T-helper 1 cell (primary cell): ENCODE measurements at places on chromosomes 2 and 18.
A peak's percentile ranks its signal among the peaks of the same experiment; 100 is the strongest.

GRCh38 chr2:217195658-217196446 lies 336.0 kb upstream of the TNP1 start:
- DNase-seq: no peak

DNA sequence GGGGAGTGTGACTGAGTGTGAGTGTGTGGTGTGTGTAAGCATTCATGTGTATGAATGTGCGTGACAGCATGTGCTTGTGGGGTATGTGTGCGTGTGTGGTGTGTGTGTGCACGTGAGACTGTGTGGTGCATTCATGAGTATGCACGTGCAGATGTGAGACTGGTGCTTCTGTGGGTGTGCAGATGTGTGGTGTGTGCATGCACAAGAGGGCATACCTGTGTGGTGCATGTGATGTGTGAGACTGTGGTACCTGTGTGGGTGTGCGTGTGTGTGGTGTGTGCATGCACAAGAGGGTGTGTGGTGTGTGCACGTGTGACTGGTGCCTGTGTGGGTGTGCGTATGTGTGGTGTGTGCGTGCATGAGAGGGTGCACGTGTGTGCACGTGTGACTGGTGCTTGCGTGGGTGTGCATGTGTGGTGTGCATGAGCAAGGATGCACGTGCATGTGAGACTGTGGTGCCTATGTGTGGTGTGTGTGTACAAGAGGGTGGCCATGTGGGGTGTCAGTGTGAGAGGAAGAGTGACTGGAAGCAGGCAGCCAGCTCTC lies 213.3 kb downstream of the TWIST2 start:
- no peak for DNase-seq

GRCh38 chr2:6080932-6081753 lies 389.0 kb downstream of the SOX11 start:
- no peak for DNase-seq

GRCh38 chr2:25566694-25567093 lies 106.7 kb downstream of the DTNB start:
- DNase-seq: no peak

- DNase-seq: no peak
These were observed 232.7 kb downstream of the ALPK2 start for GRCh38 chr18:58396144-58396543.

DNA sequence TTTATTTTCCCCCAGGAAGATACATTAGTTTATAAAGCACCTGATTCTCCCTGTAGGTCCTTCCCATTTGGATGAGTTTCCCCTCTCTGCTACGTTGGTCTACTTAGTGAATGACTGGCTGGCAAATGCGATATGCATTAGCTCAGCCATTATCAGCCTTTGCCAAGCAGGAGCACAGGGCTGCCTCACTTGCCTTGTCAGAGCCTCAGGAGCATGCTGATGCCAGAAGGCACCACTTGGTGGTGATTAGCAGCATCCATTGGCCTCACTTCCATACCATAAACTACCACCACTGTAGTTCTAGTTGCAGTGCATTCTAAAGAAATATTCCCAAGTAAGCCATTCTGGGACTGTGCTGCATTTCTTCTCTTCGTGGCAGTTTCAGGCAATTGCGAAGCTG lies 442.8 kb upstream of the CHST9 start:
- DNase-seq: no peak

GRCh38 chr2:127037476-127037875 lies 69.5 kb downstream of the BIN1 start:
- no peak for DNase-seq

- no peak for DNase-seq
These were observed 16.4 kb upstream of the TMEM247 start for GRCh38 chr2:46462936-46463335.

- DNase-seq: peak; percentile 94
These were observed at the start of gene DUSP2 for GRCh38 chr2:96145036-96145847. Gene DUSP2 (minus strand): TSS chr2:96145440. CDS start chr2:96145354, 86 bp downstream.

GRCh38 chr2:127051116-127052056 lies 55.6 kb downstream of the BIN1 start:
- no peak for DNase-seq

GRCh38 chr2:80252294-80252986 lies 52.1 kb downstream of the LRRTM1 start:
- DNase-seq: no peak

DNA sequence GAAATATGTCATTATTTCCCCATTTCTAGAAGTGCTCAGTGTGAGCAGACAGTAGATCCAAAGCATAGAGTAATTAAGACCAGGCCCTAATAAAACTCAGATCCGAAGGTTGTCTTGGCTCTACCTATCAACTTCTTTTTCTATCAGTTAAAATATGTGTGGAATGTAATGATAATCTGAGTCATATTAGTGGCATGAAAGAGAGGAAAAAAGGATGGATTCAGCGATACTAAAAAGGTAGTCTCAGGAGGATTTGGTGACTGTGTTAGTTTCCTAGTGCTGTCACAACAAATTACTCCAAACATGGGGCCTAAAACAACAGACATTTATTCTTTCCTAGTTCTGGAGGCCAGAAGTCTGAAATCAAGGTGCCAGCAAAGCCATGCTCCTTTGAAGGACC lies 103.7 kb upstream of the NABP1 start:
- DNase-seq: no peak

- no peak for DNase-seq
These were observed 16.2 kb upstream of the ESPNL start for GRCh38 chr2:238083919-238084318.

- peak; percentile 12 for DNase-seq
These were observed 77.3 kb upstream of the PHLPP1 start for GRCh38 chr18:62637807-62638687.

DNA sequence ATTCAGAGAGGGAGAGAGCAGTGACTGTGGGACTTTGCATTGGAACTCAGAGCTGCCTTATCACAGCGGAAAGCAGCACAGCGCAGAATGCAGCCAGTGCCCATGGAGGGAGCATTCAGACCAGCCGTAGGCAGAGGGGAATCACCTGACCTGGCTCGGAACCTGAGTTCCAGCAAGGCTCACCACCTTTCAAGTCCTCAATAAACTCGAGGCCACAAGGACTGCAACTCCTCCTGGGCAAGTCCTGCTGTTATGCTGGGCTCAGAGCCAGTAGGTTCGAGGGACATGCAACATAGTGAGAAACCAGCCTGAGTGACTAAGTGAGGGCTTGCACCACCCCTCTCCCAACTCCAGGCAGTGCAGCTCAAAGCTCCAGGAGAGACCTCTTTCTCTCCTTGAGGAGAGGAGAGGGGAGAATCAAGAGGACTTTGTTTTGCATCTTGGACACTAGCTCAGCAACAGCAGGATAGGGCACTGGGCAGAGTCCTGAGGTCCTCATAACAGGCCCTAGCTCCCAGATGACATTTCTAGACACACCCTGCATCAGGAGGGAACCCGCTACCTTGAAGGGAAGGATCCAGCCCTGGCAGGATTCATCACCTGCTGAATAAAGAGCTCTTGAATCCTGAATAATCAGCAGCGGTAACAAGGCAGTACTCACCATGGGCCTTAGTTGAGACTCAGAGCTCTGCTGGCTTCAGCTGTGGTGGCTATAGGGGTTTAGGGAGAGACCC lies 136.8 kb upstream of the OTOS start:
- no peak for DNase-seq

DNA sequence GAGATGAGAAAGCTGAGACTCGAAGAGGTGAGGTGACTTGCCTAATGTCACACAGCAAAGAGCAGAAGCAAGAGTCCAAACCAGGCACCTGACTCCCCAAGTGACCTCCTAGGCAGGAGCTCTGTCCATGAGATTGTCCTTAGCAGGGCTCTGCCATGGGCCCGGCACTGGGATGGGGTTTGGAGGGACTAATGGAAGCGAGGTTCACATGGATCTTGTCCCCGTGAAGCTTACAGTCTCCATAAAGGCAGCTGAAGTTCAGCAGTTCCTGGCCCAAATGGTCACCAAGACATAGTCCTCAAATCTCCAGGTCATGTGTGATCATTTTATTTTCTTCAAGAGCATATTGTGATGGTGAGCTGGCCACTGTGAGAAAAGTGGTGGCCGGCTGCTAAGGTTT lies 57.0 kb upstream of the AFF3 start:
- no peak for DNase-seq

DNA sequence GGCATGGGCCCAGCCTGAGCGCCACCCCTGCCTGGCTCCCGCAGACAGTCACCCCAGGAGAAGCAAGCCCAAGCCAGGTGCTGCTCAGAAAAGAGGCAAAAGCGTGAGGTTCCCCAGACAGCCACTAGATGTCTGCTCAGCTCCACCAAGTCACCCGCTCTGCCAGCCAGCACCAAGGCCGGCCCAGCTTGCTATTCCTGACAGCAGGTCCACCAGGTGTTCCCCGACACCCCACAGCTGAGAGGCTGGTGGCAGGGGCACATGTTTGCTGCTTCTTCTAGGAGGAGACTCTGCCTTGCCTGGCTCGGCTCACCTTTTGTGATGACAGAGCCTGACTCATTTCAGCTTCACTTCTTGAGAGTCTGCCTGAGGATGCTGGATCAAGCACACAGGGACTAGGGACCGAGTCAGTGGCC lies 206.7 kb downstream of the MGAT5 start:
- no peak for DNase-seq

DNA sequence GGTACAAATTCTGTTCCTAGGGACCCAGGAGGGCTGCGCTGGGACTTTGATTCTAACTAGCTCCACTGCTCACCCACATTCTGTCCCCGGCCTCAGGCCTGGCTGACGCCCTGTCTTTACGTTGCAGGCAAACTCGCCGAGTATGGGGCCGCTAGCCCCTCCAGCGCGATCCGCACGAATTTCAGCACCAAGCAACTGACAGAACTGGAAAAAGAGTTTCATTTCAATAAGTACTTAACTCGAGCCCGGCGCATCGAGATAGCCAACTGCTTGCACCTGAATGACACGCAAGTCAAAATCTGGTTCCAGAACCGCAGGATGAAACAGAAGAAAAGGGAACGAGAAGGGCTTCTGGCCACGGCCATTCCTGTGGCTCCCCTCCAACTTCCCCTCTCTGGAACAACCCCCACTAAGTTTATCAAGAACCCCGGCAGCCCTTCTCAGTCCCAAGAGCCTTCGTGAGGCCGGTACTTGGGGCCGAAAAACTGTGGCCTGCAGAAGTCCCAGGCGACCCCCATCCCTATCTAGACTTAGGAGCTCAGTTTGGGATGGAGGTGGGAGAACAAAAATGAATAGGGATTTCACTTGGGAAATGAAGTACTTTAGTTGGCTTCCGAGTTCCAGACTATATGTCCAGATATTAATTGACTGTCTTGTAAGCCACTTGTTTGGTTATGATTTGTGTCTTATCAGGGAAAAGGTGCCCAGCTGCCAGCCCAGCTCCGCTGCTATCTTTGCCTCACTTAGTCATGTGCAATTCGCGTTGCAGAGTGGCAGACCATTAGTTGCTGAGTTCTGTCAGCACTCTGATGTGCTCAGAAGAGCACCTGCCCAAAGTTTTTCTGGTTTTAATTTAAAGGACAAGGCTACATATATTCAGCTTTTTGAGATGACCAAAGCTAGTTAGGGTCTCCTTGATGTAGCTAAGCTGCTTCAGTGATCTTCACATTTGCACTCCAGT lies 1.5 kb downstream of the HOXD1 start:
- DNase-seq: no peak

GRCh38 chr2:14872779-14873325 lies 240.3 kb downstream of the LRATD1 start:
- DNase-seq: no peak

DNA sequence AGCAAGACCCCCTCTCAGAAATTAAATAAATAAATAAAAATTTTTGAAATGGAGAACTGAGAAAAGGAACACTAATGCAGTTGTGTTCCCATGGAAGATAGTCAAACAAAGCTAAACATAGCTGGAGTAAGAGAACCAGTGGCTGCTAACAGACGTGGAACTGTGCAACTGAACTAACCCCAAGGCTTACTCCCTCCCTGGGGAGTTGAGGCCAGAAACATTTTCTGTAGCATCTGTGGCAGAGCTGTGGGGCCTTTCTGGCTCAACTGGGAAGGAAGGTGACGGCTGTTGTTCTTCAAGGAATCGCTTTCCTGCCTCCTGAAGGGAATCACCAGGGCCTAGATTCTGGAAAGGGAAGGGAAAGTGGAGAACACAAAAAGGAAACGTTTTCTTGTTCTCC lies 53.9 kb upstream of the B3GNT2 start:
- no peak for DNase-seq

- no peak for DNase-seq
These were observed 477.3 kb downstream of the LPIN1 start for GRCh38 chr2:12223732-12224131.

DNA sequence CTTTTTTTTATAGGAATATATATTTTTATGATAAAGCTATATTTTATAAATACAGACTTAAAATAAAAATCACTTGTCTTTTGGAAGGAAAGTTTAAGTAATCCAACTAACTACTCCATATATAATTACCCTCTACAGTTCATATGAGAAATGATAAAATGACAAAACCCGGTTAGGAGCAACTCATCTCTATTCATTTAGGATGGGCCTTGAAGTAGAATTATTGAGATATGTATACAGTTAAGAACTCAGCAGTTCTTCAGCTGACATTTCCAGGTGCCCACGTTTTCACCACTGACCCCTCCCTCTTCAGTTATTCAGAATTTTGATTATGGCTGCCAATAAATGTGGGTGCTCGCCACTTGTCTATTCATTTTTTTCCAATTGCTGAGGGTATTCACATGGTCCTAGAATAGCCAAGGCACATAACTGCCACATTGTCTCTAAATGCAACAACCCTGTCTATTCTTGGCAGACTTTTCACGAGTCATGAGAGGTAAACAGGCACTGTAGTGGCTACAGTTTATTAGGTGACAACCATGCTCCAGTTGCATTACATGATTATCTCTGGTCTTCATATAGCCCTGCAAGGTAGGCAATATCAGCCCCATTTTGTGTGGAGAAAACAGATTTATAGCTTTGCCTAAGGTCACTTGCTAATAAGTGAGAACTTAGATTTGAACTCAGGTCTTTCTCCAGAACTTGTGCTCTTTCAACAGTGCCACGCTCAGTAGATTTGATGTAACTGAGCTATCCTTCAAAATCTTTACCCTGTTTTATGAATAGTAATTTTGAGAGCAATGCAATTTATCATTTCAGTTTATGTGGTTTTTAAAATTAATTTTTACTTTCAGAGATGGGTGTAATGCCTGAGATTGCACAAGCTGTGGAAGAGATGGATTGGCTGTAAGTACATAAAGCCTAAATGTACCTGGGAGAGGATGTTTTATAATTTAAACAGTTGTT lies 2.9 kb downstream of the DDX1 start:
- no peak for DNase-seq

DNA sequence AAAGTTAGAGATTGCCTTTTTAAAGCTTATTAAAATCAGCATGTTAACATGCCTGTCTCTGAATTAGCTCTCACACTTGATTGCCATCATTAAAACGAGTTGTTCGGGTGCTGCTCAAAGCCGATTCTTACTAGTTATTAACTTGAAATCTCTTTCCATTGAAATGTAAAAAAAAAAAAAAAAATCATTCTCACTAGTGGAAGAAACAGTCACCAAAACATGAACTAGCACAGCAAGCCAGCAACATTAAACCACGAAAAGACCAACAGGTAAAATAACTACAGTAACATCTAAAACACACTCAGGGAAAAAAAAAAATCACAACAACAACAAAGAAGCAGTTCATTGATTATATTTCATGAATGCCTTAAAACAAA lies 264.5 kb downstream of the MEIS1 start:
- no peak for DNase-seq

DNA sequence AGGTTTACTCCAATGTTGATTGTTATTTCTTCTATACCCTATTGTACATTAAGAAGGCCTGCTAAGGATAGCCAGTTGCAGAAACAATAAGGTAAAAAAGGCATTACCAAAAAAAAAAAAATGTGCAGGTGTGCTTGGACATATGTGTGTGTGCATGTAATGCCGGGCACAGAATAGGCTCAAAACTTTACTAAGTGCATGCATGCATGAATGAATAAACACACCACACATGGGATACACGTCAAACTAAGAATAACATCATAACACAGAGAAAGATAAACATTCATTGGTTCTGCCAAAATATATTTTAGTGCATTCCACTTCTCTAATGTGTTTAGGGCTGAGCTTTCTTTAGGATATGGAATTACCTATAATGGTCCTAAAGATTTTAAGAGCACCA lies 298.2 kb downstream of the TCF4 start:
- DNase-seq: no peak
